ENCODE measurements at places on chromosomes 7 and 10.

DNA sequence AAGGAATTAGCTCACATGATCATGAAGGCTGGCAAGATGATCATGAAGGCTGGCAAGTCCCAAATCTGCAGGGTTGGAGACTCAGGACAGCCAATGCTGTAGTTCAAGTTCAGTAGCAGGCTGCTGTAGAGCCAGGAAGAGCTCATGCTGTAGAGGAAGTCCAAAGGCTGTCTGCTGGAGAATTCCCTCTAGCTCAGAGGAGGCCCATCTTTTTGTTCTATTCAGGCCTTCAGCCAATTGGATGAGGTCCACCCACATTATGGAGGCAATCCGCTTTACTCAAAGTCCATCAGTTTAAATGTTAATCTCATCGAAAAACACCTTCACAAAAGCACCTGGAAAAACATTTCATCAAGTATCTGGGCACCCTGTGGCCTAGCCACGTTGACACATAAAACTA is 24.8 kb upstream of the FAM171A1 start:
- no peak for DNase-seq

DNA sequence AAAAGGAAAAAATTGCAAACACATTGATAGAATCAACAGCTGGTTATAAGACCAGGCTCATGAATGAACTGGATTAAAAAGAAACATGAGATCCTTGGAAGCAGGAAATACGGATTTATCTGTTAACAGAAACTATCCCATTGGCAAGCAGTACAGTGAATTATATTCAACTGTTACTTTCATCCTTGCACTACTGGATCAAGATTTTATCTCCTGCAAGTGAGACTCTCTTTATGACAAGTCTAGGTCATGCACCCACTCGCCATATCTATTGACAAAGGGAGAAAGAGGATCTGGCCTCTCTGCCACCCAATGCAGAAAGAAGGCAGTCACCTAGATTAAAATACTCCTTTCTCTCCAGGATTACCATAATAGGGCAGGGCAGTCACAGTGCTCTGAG is 41.4 kb downstream of the CSTF2T start:
- no peak for DNase-seq

DNA sequence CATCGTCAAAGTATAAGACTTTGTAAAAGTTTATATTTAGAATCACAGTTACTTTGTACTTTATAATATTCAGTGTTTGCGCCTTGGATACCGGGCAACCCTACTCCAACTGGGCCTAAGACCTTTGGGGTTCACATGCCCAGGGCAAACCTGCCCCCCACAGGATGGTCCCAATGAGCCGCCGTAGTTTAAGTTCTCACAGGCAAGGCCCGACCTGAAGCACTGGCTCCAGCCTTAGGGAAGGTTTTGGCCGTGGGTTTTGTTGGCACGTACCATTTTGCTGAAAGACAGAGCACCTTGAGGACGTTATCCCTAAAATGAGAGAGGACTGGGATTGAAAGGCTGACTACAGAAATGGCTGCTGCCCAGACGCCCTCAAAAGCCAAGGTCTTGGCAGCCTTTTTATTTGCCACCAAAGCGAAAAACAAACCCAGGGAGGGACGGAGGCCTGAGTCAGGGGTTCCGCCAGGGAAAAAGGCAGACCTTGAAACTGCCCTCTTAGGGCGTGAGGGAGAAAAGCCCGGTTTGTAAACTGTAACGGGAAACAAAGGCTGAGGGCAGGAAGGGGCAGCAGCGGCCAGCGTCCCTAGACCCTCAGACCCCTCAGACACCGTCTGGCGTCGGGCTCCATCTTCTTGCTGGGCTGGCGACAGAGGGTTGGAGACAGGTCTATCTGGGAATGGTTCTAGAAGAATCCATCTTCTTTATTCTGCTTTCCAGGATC is at the start of gene CCDC172:
TSS of gene CCDC172 (plus strand) at position 222 of the 724 bp plus-strand sequence. CDS start 564 bp downstream, outside the sequence.
- no peak for DNase-seq

DNA sequence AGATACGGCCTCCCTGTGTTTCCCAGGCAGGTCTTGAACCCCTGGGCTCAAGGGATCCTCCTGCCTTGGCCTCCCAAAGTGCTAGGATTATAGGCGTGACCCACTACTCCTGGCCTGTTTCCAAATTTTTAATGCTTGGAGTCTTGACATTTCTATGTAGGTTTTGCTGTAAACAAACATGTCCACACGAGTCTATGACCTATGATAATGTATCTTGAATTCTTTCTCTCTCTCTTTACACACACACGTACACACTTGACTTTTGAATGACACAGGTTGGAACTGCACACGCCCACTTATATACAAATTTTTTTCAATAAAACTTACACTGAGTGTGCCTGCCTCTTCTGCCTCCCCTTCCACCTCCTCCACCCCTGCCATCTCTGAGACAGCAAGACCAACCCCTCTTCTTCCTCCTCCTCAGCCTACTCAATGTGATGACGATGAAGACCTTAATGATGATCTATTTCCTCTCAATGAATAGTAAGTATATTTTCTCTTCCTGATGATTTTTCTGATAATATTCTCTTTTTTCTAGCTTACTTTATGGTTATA is 44.1 kb upstream of the LAMB1 start:
- DNase-seq, result no peak

DNA sequence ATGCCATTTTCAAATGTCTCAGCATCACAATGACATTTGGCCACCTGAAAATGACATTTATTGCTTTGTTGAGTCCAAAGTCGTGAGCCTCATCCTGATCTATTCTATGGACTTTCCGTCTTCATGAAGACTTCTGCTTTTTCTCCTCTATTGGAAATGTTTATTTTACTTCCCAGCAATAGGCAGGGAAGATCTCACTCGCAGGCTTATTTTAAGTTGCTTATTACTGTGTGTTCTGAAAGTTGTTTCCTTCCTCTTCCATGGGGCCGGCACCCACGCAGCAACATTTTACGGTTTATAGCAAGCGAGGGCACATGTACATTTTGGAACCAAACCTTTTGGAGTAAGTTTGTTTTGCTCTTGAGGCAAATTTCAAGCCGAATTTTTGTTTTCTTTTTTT is 221.0 kb upstream of the KLF6 start:
- DNase-seq, result no peak

DNA sequence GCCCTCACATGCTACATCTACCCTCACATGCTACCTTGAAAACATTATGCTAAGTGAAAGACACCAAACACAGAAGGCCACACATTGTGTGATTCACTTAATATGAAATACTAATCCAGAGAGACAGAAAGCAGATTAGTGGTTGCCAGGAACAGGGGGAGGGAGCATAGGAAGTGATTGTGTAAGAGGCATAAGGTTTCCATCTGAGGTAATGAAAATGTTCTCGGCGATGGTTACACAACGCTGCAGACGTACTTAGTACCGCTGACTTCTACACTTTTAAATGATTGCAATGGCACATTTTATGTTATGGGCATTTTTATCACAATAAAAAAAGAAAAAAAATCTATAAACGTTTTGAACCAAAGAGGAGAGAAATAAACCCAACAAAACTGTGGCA is 742.3 kb downstream of the TYW1 start:
- peak; percentile 56 for DNase-seq

- DNase-seq, result no peak
Observed at GRCh38 chr10:29163746-29164145, 125.1 kb upstream of the LYZL1 start.

Measured in NB4 (cell line).